ENCODE measurements at places on chromosomes 6 and 20. TPM values are rescaled to one million over a fixed set of nuclear protein-coding genes. Genes with fewer than 3 reads are reported as not detected.

DNA sequence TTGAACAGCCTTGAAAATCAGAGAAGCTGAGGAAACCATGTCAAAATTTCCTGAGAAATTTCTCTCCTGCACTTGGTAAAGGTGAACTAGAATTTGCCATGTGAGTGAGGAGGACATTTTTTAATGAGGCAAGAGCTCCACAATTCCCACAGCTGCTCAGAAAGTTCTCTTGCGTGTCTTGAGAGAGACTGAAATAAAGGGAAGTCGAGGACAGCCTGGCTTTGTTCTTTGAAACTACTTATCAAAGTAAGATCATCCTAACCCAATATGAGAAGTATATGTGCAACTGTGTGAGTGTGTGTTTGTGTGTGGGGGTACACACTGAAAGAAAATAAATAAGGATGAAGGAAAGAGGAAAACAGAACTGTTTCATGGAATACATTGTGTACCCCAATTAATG, 163.4 kb downstream of the SLC24A3 start:
- DNase-seq: no peak

DNA sequence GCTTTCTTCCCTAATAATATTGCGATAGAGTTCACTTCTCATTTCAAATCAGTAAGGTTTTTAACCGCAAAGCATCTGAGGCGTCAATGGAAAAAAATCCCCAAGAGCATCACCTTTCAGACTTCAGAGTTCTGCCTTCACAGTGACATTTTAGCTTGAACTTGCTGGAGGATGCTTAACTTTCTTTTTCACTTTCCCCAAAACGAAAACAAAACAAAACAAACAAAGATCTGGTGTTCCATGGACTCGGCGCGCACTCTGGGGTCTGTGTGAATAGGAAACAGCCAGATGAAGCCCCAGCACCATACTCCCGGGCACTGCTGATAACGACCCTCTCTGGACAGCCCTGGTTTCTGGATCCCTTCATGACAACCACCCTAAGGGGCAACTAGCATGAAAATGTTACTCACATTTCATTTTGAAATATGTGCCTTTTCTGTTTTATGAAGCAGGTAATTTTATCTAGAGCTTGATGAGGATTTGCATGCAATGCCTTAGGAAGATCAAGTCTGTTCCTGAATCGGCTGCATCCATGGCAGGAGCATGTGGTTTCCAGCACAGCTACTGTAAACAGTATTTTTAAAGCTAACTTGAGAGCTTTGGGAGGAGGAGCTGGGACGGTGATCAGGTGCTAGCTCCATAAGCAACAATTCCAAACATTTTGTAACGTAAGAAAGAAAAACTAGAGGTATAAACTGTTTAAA, 44.5 kb downstream of the RAMACL start:
- no peak for DNase-seq

DNA sequence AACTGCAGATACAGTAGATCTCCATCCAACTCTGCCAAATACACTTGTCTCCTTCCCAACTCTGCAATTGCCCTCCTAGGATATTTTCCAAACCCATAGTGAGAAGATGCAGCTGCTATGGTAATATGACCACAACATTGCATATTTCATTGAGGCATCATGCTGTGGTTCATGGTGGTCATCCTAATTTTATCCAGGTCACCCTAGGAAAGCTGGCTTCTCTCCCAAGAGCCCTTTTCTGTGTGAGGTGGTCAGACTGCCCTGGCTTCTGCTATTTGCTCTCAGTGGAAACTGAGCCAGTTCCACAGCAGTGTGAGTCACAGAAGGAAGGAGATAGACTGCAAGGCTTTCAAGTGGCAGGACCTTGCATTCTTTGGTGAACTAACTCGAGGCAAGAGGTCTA, 5.5 kb downstream of the OGFRL1 start:
- no peak for DNase-seq

DNA sequence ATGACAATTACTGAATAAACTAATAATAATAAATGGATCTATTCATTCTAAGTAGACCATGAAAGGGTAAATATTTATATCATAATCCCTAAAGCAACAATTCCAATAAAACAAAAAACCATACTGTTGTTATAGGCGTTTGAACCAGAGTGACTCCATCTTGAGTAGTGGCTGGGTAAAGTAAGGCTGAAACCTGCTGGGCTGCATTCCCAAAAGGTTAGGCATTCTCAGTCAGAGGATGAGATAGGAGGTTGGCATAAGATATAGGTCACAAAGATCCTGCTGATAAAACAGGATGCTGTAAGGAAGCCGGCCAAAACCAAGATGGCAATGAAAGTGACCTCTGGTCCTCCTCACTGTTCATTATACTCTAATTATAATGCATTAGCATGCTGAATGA, 8.3 kb downstream of the OR2H1 start:
- DNase-seq: no peak

GRCh38 chr6:22658934-22659333, 89.6 kb downstream of the HDGFL1 start:
- no peak for DNase-seq

GRCh38 chr6:165245701-165246100, 63.7 kb downstream of the C6orf118 start:
- DNase-seq: no peak

DNA sequence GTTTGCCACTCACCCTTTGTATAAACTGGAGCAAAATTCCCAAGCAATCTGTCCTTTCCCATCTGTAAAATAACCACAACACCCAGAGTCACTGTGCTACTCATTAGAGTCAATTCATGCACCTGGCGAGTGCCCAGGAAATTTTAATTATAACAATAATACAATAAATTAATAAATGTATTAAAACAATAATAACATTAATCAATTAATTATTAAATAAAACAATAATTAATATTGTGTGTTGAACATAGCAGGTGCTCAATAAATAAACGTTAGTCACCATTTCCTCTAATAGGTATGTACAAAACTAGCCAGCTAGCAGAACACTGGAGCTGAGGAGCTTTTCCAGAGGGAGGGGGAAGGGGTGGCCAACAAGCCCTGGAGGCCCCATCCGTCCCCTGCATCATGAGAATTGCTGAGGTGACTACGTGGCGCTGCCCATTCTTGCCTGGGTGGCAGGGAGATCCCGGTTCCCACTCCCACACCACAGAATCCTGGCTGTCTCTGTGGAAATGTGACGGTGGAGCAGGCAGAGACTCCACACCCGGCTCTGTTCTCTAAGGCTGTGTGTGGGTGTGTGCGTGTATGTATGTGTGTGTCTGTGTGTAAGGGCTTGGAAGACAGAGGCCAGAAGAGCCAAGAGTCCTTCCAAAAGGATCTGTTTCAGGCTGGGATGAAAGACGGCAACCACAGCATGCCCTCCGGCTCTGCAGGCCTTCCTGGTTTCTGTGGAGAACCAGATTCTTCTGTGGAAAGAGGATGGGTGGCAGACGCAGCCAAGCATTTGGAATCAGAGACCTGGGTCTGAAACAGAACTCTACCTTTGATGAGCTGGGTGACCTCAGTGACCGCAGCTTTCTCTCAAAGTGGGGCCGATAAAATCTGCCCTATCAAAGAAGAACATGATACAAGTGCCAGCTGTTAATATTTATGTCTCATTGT, 18.8 kb upstream of the EZR start:
- DNase-seq: no peak

GRCh38 chr6:17813542-17813941, 106.8 kb upstream of the NUP153 start:
- DNase-seq: no peak

DNA sequence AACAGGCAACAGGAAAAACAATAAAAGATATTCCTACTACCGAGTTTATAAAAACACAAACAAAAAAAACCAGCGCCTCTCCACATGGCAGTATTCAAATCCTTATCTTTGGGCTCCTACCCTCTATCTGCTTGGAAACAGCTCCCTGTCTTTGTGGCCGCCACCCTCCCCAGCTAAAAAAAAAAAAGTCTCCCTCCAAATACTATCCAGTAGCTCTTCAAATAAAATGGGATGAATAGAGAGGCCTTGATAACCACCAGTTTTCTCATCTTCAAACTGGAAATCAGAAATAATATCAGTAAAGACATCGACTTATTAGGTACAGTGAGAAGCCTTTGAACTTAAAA, 96.2 kb downstream of the PSMG4 start:
- no peak for DNase-seq

DNA sequence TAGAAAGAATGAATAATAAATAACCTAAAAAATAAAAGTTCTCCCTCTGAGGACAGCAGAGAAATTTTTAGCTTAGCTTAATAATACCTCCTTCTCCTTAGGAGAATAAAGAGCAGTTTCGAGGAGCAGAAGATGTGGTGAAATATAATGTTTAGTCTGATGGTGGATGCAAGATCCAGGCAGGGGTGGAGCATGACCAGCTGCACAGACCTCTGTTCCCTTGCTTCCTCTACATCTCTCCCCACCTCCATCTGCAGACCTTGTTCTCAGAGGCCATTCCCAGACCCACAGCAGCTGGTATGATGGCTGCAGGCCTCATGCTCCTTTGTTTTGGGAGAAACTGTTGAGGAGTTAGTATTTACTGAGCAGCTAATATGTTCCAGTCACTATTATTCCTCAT, 1.5 kb downstream of the BTN3A2 start:
- no peak for DNase-seq

DNA sequence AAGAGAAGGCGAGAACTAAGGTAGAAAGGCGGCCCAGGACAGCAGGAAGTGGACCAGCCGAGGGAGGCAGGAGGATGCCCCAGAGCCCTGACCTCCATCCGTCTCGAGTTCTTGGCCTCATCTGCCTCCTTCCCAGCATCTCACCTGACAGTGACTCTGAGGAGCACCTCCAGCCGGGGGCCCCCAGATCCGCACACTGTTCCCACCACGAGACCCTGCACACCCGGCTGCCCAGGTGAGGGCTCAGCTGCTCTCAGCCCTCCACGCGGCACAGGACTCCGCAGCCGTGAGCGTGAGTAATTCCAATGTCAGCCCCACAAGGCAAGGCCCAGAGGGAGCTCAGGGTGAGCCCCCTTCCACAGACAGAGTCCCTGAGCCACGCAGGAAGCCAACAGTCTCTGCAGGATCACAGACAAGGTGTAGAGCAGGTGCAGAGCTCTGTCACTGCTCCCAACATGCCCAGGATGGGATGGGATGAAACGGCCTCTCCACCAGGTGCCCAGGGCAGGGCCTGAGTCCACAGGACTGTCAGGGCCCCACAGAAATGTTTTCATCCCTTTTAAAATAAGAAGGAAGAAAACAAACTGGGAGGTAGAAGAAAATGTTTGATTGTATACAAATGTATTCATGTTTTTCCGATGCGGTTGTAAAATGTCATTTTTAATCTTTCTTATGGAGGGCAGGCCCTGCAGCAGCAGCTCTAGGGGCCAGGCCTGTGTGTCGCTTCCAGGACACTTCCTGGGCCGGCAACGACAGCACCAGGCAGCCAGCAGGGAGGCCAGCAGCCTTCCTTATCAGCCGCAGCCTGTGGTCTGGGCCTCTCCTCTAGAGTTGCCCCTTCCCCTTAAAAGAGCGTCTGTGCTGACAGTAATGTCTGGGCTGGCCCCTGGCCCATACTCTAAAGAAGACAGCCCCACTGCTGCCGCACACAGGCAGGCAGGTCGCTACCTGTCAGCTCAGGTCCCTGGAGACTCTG, 66.9 kb downstream of the DLL1 start:
- DNase-seq: no peak

GRCh38 chr20:36744764-36745191, 1.1 kb downstream of the NDRG3 start:
- DNase-seq: no peak

GRCh38 chr6:130697271-130697994, 129.8 kb upstream of the SMLR1 start:
- DNase-seq: no peak

- DNase-seq: no peak
These were observed 63.1 kb downstream of the ASCC3 start for GRCh38 chr6:100818066-100818465.

The BPIFB2 gene
- not detected for total RNA-seq

The VGLL2 gene
- not detected for total RNA-seq

The RSPO4 gene
- 0.22 TPM for total RNA-seq

The CRISP3 gene
- total RNA-seq: not detected

The RPP40 gene
- 3.4 TPM for total RNA-seq

The SMLR1 gene
- not detected for total RNA-seq

The GHRH gene
- not detected for total RNA-seq

The RNF39 gene
- 0.87 TPM for total RNA-seq

The RCAN2 gene
- total RNA-seq: 6.1 TPM

The ADGRF5 gene
- total RNA-seq: 1.9 TPM

The LINC00237 gene
- total RNA-seq: not detected

The ZC2HC1B gene
- total RNA-seq: not detected

The BPIFA1 gene
- total RNA-seq: not detected
